ENCODE measurements at places on chromosomes 3 and 15.

DNA sequence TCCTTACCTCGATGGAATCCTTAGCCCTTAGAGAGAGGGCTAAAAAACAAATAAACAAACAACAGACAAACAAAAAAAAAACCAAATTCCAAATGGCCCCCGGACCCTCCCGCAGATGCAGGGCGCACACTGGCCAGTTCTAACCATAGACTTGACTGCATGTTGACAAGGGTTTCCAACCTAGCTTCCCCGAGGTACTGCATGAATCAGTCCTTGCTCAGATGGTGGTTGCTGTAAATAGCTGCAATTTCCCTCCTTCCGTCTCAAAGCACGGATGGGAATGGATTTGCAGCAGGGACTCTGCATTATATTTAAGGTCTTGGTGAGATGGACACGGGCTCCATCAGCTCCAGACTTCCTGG lies 162.8 kb downstream of the CD47 start:
- no peak for DNase-seq

DNA sequence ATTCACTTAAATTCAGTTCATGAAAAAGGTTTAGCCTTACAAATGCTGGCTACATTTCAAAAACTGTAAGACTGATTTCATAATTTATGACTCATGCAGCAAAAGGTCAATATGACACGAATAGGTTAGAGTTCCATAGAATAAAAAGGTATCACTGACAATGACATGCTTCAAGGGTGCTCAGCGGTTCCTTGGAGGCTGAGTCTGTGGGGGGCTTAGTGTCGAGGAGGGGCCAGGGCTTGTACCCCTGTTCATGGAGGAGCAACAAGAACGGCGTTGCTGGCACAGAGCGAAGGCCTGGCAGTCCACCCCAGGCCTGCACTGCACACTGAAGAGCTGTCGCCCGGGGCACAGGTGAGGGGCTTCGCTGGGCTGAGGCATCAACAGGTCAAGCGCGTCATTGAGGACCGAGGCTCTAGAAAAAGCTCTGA lies 174.2 kb downstream of the NR1D2 start:
- DNase-seq, result no peak

- peak; percentile 43 for DNase-seq
Observed at GRCh38 chr3:150761831-150762661, 923 bp downstream of the SIAH2 start.

- no peak for DNase-seq
Observed at GRCh38 chr15:98904544-98904943, 103.0 kb downstream of the PGPEP1L start.

GRCh38 chr3:46888705-46889104 lies 11.2 kb downstream of the PTH1R start:
- DNase-seq, result no peak

DNA sequence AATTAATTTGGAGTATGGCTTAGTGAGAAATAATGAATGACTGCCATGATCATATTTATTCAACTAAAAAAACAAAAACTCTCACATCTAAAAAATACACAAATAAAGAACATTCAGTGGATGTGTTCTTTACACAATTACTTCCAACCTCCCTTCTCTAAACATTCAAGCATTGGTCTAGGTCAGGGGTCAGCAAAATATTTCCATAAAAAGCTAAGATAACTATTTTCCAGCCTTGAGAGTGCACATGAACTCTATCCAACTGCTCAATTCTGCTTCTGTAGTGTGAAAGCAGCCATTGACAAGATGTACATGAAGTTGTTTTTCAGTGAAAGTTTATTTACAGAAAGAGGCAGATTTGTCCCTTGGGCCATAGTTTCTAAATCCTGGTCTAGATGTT lies 406.3 kb downstream of the MAGI1 start:
- no peak for DNase-seq

GRCh38 chr15:82165948-82166376 lies 96.6 kb downstream of the EFL1 start:
- no peak for DNase-seq

DNA sequence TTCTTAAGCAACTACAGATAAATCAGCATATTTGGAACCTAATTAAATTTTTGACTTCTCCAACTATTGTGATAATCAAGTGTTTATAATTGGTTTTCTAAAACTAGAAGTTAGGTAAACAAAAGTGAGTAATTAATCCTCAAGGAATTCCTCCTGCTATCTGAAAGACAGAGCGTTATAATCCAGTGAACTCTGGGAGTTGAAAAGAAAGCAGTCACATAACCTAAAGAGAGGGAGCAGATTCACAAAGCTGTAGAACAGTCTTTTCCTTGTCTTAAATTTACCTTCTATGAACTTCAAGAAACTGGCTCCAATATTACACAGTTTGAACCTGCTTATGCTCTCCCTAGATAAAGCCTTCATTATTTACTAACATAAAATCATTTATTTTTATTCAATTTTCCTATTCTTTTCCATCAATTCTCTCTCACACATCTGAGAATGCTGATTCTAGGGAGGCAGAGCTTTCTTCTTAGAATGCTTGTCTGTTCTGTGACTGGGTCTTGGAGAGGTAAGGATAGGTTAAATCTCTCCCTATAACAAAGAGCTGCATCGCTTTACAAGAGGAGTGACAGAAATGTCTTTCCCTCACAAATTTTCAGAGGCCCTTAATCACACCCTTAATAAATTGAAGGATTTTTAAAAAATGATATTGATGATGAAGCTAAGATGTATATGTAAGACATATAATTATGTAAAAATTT lies 132.8 kb downstream of the TUSC7 start:
- no peak for DNase-seq

DNA sequence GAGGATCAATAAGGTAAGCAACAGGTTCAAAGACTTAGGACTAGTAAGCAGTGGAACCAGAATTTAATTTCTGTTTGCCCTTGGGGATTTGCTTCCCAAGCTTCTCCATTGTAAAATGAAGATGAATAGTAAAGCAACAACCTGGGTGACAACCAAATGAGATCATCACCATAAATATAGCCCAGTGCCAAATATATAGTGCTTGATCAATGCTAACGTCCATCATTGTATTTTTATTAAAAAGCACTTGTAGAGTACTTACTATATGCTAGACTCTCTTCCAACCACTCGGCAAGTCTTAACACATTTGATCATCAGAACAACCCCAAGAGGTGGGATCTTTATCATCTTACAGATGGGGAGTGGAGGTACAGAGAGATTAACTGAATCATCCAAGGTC lies 51.5 kb upstream of the NMNAT3 start:
- DNase-seq, result no peak

DNA sequence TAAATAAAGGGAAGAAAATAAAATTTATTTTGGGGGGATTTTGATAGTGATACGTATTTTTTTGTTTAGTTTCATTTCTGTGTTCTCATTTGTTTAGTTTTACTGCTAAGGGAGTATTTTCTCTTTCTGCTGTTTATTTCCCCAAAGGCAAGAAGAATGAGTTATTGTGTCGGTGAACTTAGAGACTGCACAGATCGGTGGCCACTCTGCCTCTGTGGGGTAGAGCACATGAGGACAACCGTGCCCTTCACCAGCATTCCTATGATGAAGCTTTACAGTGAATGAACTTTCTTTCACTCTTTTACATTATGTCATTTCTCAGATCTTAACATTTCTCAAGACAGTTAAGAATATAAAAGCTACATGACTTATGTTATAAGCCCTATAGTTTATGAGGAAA lies 214.4 kb downstream of the OCA2 start:
- no peak for DNase-seq

- DNase-seq, result no peak
Observed at GRCh38 chr3:143951351-143951971, 20.2 kb upstream of the DIPK2A start.

GRCh38 chr15:60130821-60131220 lies 126.7 kb downstream of the FOXB1 start:
- no peak for DNase-seq

- DNase-seq, result no peak
Observed at GRCh38 chr3:109234300-109234699, 82.0 kb downstream of the DPPA2 start.

- no peak for DNase-seq
Observed at GRCh38 chr15:70437089-70437488, 326.3 kb downstream of the UACA start.

DNA sequence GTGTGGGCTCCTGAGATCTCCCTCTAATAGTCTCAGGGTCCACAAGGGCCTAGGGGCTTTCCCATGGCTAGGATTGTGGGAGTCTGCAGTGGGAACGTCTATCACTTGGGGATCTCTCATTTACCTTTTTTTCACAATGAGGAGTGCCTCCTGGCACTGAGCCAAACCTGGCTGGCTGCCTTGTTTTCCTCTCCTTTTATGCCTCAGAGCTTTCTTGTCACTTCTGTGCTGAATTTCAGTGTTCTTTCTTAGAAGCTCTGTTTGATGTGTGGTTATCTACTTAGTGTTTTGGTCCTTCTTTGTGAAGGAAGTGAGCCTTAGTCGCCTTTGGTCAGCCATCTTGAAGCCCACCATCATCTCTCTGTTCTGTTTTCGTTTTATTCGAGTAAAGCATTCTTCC lies 33.9 kb downstream of the DOCK3 start:
- no peak for DNase-seq

DNA sequence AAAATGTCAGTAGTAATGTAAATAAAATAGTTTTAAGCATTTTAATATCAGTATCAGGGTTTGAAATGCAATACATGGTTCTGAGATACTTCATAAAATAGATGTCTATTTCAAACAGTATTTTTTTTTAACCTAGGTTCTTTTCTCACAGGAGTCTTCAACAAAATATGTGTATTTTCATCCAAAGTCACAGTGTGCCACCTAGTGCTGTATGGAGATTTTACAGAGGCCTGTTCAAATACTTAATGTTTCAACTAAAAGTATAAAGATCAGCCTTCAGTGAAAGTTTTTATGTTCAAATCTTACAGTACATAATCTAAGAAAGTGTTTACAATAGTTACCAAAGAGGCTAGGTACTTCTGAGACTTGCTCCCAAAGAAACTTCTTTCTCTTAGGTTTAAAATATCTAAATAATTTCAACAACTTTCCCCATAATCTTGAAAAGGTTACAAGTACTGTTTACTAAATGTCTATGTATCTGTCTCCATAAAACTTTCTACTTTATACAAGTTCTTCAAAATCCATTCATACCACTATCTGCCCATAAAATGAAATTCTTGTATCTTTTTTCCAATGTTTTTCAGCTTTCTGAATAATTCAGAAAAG lies 38.3 kb downstream of the SCAPER start:
- DNase-seq, result no peak

DNA sequence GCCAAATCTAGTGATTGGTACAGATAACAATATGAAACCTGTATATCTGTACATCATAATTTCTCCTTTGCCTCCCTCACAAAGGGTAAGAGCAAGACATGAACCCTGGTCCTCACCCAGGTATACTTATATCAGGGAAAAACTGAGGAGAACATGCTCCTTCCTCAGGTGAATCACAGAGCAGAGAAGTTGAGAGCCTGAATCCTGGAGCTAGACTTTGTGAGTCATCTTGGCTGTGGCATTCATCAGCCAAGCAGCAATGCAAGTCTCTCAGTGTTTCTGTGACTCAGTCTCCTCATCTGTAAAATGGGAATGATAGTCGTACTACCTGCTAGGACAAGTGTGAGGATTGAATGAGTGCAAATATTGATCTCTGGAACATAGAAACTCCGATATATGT lies 165.7 kb upstream of the ADAMTS9 start:
- DNase-seq, result no peak

DNA sequence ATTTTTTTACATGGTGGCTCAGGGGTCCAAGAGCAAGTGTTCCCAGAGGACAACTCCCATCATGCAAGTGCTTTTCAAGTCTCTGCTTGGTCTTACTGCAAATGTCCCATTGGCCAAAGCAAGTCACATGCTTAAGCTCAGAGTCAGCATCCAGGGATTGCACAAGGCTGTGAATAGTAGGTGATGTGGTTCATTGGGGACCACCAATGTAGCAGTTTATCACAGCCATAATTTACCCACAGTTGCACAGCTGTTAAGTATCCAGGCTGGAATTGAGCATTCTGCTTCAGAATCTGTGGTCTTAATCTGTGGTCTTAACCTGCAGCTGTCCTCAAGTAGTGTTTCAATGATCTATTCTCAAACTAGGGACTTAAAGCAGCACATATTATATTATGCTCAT lies 71.4 kb upstream of the PLCL2 start:
- DNase-seq, result no peak

GRCh38 chr15:73782344-73782959 lies 29.3 kb upstream of the INSYN1 start:
- no peak for DNase-seq

GRCh38 chr15:66484539-66485112 lies 12.9 kb downstream of the SNAPC5 start:
- no peak for DNase-seq

DNA sequence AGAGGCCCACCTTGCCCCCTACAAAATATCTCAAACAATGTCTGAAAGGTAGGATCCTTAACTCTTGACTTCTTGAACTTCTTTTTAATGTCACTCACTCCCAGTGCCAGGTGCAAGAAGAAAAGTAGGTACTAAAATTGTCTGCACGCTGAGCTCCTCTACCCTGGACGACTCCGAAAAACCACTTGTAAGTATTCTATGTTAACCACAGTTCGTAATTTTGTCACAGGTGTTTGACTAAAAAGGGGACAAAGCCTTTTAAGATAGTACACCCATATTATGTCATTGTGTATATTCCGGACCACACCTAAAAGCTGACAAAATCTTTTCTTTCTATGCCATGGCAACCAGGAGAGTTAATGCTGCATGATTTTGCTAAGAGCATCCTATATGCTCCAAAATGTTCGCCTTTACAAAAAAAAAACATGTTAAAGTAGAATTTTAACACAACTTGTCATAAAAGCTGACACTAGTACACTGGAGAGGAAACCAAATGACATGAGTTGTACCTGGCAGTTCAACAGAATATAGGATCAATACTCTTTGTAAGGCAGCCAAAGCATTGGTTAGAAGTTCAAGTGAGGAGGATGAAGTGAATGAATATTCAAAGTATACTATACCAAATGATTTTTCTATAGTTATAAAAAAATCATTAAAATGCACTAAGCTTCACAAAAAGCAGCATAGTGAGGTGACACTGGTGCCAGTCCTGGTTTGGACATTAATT lies 210.5 kb downstream of the FOXP1 start:
- no peak for DNase-seq

GRCh38 chr3:184696697-184697096 lies 15.2 kb downstream of the MAGEF1 start:
- no peak for DNase-seq

- DNase-seq, result no peak
Observed at GRCh38 chr15:61253186-61253585, 24.1 kb upstream of the RORA start.

DNA sequence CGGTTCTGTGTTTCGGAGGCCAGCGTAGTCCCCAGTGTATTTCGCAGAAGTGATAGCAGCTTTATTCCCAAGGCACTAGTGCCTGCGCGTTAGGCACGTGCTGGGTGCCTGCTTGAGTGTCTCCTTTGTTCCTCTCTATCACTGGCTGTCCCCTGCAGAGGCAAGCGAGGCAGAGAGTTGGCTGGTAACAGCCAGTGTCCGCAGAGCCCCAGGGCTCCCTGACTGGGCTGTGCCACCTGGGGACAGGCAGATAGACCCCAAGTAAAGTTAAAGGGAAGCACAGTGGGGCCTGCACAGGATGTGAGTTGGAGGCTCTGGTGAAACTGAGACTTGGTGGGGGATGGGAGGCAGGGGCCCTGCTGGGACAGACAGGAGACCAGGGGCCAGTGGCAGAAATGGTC lies 50.7 kb downstream of the APBA2 start:
- DNase-seq, result no peak
